Fibroblast of mammary gland (primary cell): ENCODE measurements at places on chromosomes 7 and 10.

- no peak for DNase-seq
Measured at GRCh38 chr7:110600956-110601355, 490.0 kb upstream of the LRRN3 start.

GRCh38 chr7:7769710-7770627 lies 51.6 kb upstream of the RPA3 start:
- no peak for DNase-seq

DNA sequence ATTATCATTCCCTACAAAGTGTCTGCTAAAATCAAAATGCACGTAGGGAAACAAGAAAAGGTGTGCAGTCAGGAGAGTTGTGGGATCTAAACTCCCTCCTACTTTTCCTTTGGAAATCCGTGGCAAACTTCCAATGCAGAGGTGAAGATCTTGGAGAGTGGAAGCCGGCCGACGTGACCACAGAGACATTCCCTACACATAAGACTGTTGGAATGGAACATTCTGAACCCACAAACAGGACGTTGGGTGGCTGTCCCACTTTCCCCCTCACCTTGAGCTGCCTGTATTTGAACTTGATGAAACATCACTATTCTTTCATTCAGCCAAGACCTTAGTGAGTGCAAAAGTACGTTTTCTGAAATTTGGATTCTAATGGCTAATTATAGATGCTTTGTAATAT lies 65.9 kb downstream of the PRKCQ start:
- no peak for DNase-seq

DNA sequence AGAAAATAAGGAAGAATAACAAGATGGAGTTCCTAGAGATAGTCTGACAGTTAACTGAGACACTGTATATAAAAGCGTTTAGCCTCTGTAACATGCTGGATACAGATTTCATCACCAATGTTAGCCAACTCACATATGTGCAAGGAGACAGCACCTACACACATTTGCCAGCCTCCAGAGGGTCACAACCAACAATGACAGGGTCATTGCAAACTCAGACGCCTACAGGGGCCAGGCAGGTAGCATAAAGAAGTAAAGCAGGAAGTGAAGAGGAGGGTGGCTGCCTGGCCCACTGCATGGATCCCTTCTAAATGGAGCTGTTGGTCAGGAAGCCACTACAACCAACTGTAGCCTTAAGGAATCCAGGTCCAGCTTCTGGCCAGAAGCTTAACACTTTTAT lies 50.4 kb downstream of the NRAP start:
- no peak for DNase-seq

DNA sequence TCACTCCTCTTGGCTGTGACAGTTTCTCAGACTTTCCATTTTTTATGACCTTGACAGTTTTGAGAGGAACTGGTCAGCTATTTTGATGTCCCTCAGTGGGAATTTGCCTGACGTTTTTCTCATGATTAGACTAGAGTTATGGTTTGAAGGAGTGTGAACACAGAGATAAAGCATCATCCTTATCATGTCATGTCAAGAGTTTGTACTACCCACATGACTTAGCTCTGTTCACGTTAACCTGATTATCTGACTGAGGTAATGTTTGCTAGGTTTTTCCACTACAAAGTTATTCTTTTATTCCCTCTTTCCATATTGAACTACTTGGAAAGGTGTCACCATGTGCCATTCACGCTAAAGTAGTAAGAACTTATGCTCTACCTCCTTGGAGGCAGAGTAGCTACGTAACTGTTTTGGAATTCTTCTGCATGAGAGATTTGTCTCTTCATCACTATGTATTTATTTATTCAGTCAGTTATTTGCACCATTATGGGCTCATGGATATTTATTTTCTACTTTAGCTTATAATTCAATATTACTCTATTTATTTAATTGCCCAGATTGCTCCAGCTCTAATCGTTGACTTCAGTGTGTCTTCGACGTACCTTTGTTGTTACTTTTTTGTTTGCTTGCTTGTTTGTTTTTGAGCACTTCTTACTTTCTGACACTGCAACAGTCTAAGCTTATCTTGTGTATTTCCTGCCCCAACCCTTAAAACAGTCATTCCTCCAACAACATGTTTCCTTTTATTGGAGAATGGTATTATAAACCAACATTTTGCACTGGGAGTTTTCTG lies 50.4 kb downstream of the CPED1 start:
- DNase-seq: no peak

DNA sequence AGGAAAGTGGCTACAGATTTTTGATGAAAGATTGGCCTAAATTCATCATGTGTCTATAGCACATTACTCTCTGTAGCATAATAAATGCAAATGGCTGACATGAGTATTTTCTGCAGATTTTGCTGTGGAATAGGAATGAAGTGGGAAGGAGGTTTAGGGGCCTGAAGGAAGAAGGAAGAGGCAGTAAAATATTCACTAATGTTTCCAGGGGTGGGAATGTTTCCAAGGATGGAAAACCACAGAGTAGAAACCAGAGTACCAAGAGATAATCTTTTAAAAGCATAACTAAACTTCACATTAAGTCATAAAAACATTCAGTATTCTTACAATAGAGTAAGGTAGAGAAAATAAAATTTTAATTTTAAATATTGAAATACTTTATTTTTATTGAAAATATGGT lies 267.8 kb downstream of the BICC1 start:
- no peak for DNase-seq

GRCh38 chr7:158689488-158689887 lies 15.1 kb downstream of the NCAPG2 start:
- DNase-seq: no peak

DNA sequence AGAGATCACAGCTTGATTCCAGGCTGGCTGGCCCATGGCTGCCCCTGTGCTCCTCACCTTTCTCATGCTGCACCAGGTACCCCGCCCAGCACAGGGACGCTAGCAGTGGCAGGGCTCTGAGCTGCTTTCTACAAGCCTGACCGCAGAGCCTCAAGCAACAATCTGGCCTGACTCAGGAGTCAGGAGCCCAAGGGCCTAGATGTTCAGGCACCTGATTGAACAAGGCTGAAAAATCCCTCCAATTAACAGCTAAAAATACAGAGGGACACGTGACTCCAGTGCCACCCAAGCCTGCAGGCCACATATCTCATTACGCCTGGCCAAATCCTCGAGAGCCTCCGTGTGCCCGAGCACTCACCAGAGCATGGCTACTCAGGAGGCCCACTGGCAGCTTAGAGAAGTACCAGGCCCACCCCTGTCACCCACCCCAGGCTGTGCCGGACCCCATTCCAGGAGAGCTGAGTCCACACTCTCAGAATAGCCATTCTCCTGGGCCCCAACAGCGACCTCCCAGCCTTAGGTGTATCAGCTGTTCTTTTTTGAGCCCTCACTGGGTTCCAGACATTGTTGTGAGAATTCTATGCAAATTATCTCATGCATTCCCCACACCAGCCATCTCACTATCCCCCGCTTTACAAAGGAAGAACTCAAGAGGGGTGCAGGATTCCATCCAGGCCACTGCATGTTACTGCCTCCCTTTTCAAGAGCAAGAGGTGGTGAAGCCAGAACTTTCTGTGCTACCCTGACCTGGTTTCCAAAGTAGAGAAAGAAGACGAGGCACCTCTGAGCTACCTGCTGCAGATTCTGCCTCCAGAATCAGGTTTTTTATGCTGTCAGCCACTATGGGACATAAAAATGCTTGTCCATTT lies 98.3 kb downstream of the COL13A1 start:
- no peak for DNase-seq

DNA sequence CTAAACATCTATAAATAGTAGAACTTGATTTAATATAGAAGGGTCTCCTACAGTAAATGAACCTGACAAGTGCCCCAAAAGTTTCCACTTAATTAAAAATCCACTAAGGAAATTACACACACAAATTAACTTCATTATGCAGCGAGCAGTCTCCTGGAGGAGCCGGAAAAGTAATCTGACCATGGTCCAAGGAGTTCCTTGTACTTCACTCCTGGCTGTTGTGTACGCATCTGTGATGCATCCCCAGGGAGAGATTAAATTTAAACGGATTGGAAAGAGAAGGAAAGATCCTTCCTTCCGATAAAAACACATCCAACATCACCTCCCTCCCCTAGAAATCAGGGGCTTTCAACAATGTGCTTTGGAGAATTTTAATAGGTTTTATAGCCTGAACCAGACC lies 85.5 kb downstream of the PARD3 start:
- no peak for DNase-seq

- no peak for DNase-seq
Measured at GRCh38 chr7:47328392-47329319, 253.3 kb downstream of the TNS3 start.

- no peak for DNase-seq
Measured at GRCh38 chr10:97538839-97539238, 33.7 kb upstream of the ANKRD2 start.

DNA sequence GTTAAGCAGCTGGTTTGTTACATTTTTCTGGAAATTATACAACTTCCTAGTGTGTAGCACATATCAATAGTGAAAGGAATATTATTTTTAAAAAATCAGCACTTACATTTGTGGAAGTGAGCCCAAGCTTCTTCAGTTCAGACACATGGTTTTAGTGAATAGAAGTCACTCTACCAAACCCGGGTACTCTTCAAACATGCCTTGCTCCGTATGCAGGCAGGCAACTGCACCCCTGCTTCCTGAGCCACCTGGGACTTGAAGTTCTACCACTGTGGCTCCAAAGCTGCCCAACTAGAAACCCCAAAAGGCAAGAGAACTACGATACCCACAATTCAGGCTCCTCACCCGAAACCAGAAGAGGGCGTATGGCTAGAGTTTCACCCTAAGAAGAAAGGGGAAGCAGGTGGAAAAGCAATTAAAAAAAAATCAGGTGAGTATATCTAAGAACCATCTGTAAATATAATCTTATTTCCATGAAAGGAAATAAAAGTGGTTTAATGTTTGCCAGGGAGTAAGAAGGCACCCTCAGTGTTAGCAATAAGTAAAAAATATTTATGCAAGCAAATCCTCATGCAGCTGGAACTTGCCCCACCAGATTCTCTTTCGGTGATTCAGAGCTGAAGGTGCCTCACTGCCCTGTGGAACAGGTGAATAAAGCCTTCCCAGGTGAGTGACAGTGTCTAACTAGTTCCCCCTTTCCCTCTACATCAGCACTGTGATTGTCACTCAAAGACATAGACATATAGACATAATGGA lies at the start of gene MACC1:
TSS of gene MACC1 (minus strand) at position 192 of the 756 bp plus-strand sequence. CDS start 55,522 bp downstream, outside the sequence.
- no peak for DNase-seq

GRCh38 chr7:100687751-100688300 lies 6.2 kb downstream of the GIGYF1 start:
- peak; percentile 70 for DNase-seq

GRCh38 chr10:50510517-50511473 lies 113.0 kb downstream of the SGMS1 start:
- DNase-seq: no peak

- no peak for DNase-seq
Measured at GRCh38 chr7:77288676-77289320, 89.2 kb upstream of the FGL2 start.

- peak; percentile 33 for DNase-seq
Measured at GRCh38 chr10:99619090-99619800, 994 bp downstream of the SLC25A28 start.

DNA sequence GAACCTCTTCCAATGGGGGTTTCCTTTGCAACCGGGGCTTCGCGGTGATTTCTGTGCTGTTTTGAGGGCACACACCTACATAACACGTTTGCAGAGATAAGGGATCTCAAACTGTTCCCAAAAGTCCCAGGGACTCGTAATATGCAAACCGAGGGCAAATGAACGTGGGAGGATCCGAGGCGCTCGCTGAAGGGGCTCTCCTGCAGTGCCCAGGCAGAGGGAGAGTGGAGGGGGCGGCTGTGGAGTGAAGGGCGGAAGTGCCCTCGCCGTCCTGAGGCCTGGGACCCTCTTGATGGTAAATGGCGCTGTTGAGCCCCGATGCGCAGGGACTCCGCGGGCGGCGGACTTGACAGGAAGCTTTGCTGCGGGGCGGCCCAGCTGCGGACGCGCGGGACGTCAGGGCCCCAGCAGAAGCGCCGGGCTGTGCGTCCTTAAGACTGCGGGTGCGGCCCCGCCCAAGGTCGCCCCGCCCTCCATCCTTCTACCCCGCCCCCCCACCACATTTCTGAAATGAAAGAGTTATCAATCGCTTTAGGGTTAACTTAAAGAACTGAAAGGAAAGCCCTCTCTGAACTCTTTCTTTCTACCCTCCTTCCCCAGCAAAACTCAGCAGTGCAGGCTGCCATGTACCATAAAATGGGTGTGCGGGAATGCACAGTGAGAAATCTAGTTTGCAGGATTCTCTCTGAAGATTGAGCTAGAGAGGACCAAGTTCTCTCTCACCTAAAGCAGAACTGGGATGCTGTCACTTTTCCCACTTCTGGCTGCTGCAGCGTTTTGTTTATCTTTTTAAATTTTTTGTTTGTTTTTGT lies 151.8 kb upstream of the YAE1 start:
- DNase-seq: peak; percentile 25

DNA sequence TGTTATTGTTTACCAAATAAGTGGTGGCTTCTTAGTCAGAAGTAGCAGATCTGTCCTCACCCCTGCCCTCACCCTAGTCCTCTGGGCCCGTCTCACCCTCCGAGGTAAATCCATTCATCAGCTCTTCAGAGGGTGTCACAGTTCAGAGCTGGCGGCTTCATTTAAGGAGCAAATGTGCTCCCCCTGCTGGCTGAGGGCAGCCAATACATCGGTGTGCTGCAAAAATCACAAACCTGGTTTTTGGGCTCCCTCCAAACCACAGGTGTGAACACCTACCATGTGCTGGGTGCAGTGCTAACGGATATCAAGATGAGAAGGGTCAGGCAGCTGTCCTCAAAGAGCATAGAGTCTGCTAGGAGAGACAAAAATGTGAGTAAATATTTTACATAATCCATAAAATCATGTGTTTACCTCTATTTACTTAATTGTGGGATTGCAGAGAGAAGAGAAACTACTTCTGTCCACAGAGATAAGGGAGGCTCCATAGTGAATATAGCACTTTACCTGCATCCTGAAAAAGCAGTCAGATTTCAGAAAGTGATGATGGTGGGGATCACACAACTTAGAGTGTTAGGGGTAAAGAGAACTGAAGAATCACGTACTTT lies 15.5 kb upstream of the CRTAC1 start:
- DNase-seq: peak; percentile 49

DNA sequence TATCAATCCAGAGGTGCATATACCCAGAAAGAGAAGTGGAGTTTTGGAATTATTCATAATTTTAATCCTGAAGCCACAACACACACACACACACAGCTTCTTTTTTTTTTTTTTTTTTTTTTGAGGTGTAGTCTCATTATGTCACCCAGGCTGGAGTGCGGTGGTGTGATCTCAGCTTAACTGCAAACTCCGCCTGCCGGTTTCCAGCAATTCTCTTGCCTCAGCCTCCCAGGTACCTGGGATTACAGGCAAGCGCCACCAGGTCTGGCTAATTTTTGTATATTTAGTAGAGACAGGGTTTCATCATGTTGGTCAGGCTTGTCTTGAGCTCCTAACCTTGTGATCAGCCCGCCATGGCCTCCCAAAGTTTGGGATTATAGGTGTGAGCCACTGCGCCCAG lies 35.4 kb downstream of the TET1 start:
- DNase-seq: no peak

- no peak for DNase-seq
Measured at GRCh38 chr7:54831644-54832095, 72.7 kb upstream of the SEC61G start.

- DNase-seq: peak; percentile 78
Measured at GRCh38 chr10:28986117-28986792, 302.6 kb upstream of the LYZL1 start.
